ENCODE measurements at places on chromosomes 7 and 10. TPM values are rescaled to one million over a fixed set of nuclear protein-coding genes. Genes with fewer than 3 reads are reported as not detected.

PDSS1 gene
- 3.6 TPM for total RNA-seq

NPY4R2 gene
- not detected for total RNA-seq

IQUB gene
- total RNA-seq, result 0.85 TPM

DDX56 gene
- 41.9 TPM for total RNA-seq

AUTS2 gene
- total RNA-seq, result 4.9 TPM

ELFN1 gene
- total RNA-seq, result not detected

ZNF365 gene
- total RNA-seq, result 6.0 TPM

IRF5 gene
- 0.13 TPM for total RNA-seq

WIPF3 gene
- 0.07 TPM for total RNA-seq

TWIST1 gene
- total RNA-seq, result 30.5 TPM

LAMB4 gene
- 0.30 TPM for total RNA-seq

AZGP1 gene
- not detected for total RNA-seq

ZC3HAV1L gene
- total RNA-seq, result 23.7 TPM

STN1 gene
- total RNA-seq, result 28.6 TPM

Measured in smooth muscle cell of the pulmonary artery (primary cell).